Vagina (tissue), 2 donors: ENCODE measurements at places on chromosomes 5 and 9. TPM values are rescaled to one million over a fixed set of nuclear protein-coding genes. Genes with fewer than 3 reads are reported as not detected.

DNA sequence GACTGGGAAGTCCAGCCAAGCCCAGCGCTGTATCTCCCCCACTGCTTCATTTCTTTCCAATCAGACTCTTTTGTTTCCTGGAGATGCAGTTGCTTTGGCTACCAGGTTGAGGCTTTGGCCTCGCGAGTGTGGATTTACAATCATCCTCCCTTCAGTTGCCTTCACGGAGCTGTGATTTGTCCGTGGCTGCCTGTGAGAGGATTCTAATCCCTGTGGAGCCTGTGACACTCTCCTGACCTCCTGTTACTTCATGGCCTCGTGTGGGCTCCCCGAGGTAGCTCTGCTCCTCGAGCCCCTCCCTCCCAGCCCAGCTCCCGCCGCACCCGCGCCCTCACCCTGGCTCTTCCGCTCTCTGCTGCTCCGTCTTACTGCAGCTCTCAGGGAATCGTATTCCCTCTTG lies 107.2 kb upstream of the STC2 start:
- H3K36me3 ChIP-seq: no peaks in the 10 kb centered on the region
- peak overlapping the region; percentile 27 for H3K27ac ChIP-seq
- no peaks in the 10 kb centered on the region for H3K27me3 ChIP-seq
- H3K4me3 ChIP-seq: no peak overlapping the region

DNA sequence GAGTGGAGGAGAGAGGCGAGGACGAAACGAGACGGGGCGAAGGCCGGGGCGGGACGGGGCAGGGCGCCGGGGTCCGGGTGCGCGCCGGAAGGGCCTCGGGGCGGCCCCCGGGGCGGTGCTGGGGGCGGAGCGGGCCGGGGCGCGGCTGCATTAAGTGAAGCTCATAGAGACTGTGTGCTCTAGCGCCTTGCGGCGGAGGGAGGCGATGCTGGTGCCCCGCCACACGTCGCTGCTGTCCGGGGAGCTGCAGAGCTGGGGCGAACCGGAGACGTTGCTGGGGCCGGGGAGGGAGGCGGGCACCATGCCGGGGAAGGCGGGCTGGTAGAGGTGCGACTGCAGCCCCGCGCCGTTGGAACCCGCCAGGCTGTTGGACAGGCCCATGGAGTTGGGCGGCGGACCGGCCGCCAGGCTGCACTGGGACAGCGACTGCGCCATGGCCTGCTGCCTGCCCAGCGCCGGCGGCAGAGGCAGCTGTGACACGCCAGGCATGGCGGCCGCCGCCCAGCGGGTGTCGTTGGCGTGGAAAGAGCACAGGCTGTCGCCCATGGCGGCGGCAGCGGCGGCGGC lies 8.3 kb downstream of the OTP start:
- H3K4me3 ChIP-seq: peak overlapping the region; percentile 46
- H3K4me1 ChIP-seq: peaks cover 23% of the 10 kb centered on the region
- no peak for DNase-seq
- H3K27me3 ChIP-seq: peaks cover 21% of the 10 kb centered on the region
- H3K27ac ChIP-seq: no peak overlapping the region

DNA sequence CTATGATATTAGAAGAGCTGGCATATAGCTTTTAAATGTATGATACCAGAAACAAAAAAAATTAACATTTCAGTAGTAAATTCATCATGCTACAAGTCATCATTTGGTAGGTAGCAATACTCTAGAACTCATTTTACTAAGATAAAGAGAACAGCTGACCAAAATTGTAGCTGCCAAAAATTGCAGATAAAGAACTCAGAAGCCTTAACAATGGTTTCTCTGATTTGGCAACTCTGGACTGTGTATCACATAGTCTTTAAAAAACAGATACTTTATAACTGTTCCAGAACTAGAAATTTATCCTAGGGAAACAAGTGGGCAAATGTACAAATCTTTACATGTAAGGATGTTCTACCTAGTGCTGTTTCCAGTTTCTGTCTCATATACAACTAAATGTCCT lies 33.9 kb downstream of the ZFR start:
- H3K27ac ChIP-seq: no peak overlapping the region
- H3K4me3 ChIP-seq: no peak overlapping the region
- H3K4me1 ChIP-seq: no peaks in the 10 kb centered on the region
- H3K27me3 ChIP-seq: no peaks in the 10 kb centered on the region
- no peak for DNase-seq

- H3K27ac ChIP-seq: no peak overlapping the region
- no peaks in the 10 kb centered on the region for H3K27me3 ChIP-seq
- H3K4me1 ChIP-seq: no peaks in the 10 kb centered on the region
These were observed 9.6 kb downstream of the PSIP1 start for GRCh38 chr9:15501179-15501578.

- DNase-seq: no peak
- no peaks in the 10 kb centered on the region for H3K36me3 ChIP-seq
- peaks cover 53% of the 10 kb centered on the region for H3K4me1 ChIP-seq
- H3K27me3 ChIP-seq: no peaks in the 10 kb centered on the region
These were observed 48.7 kb downstream of the RUSC2 start for GRCh38 chr9:35538361-35539234.

DNA sequence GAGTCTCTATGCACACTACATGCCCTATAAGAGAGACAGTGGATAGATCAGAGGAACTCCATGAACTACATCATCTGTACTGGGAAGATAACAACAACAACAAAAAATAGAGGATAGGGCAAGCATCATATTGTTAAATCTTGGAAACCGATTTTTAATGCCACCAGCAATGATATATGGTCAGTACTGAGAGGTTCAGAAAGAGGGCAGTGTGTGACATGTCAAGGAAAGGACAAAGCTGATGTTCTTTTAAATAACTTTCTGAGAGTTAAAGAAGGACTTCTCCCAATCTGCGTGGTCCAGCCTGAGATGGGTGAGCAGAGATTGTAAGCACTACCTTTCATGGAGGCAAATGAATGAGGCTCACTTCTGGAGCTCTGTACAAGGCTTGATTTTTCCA lies 62.0 kb upstream of the PHF24 start:
- no peak overlapping the region for H3K27ac ChIP-seq
- H3K4me3 ChIP-seq: no peak overlapping the region
- no peaks in the 10 kb centered on the region for H3K27me3 ChIP-seq
- no peaks in the 10 kb centered on the region for H3K36me3 ChIP-seq
- no peaks in the 10 kb centered on the region for H3K4me1 ChIP-seq
- DNase-seq: no peak

The ZNF608 gene
- total RNA-seq: 20.6 TPM

DNA sequence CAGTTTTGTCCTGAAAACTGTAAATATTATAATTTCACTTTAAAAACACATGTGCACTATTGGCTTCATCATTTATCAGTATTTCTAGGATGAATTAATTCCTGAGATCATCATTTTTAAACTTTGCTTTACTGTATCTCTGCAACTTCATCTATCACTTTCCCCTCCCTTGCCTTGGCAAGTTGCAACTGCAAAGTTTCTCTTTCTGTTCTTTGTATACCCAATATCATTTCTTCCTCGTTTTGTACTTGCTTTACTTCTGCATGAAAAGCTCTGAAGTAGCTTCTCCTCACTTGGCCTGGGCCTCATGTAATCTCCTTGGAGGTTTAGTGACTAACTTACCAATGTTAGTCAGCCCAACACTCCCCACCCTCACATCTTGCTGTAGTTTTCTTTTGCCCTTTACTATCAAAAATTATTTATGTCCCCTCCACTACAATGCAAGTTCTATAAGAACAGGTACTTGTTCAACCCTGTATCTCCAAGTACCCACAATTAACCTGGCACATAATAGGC lies 12.8 kb downstream of the C5orf63 start:
- no peak for DNase-seq
- no peak overlapping the region for H3K4me3 ChIP-seq
- H3K27ac ChIP-seq: no peak overlapping the region
- H3K4me1 ChIP-seq: no peaks in the 10 kb centered on the region
- H3K36me3 ChIP-seq: no peaks in the 10 kb centered on the region

The FOXD4L4 gene
- total RNA-seq: not detected

The OBP2B gene
- not detected for total RNA-seq

DNA sequence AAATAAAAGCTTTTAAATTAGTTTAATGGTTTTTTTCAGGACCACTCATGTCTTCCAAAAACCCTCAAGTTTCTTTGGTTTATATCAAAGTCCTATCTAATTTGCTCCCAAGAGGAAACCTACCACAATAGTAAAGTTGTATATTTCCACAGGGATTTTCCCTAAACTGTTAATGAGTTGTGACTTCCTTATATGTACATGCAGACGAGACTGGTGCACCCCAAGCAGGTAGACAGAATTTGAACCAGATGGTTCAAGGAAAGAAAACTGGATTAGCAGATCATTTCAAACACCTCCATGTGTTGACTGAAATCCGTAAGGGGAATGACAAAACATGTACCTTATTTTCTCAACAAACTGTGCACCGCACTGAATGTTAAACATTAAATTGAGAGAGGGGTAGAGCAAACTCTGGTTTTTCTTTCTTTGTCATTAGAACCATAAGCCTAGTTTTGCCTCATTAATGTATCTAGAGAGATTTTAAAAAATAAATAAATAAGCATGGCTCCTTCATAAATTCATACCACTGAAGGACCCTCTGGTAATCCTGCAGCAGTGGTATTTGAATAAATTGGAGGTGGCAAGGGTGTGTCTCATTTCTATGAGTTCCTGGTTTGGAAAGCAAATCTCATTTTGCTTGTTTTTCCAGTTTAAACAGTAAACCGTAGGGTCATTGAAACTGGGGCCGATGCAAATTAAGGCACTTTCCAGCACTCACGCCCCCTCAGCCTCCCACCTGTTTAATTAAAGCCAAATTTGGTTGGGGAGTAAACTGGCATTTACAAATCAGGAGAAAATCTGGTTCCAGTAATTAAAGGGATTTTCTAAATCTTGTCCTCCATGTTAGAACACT lies 51.1 kb downstream of the ENC1 start:
- DNase-seq: no peak
- no peaks in the 10 kb centered on the region for H3K4me1 ChIP-seq
- no peak overlapping the region for H3K27ac ChIP-seq
- H3K36me3 ChIP-seq: no peaks in the 10 kb centered on the region
- no peaks in the 10 kb centered on the region for H3K27me3 ChIP-seq

The FAM153A gene
- total RNA-seq: 4.2 TPM

DNA sequence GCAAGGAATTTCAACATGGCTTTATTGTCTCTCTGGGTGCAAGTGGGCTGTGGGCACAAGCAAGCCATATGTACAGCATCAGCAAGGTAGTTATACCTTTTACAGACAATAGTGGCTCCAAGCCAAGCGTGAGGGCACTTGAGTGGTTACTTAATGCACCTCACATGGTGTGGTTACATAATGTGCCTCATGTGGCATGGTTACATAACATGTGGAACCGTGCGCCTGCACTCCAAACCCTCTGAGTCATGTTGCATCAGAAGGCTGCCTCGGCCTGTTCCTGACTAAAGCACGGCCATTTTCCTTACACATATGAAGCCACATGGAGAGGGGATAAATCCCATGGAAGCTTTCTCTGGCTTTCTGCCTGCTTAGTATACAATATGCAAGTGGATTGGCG lies 150.9 kb downstream of the OSTF1 start:
- no peaks in the 10 kb centered on the region for H3K4me1 ChIP-seq
- no peaks in the 10 kb centered on the region for H3K36me3 ChIP-seq
- H3K27ac ChIP-seq: no peak overlapping the region
- no peak overlapping the region for H3K4me3 ChIP-seq
- no peaks in the 10 kb centered on the region for H3K27me3 ChIP-seq
